Progenitor cell of endocrine pancreas (in vitro differentiated cells): ENCODE measurements at places on chromosomes 7 and 10.
A peak's percentile ranks its signal among the peaks of the same experiment; 100 is the strongest.

GRCh38 chr10:15439341-15439842 is 68.3 kb upstream of the FAM171A1 start:
- peaks cover 13% of the 10 kb centered on the region for H3K4me1 ChIP-seq
- H3K36me3 ChIP-seq, result no peaks in the 10 kb centered on the region
- DNase-seq, result no peak

- H3K4me3 ChIP-seq, result no peak overlapping the region
- no peaks in the 10 kb centered on the region for H3K36me3 ChIP-seq
- peaks cover 13% of the 10 kb centered on the region for H3K4me1 ChIP-seq
- H3K27me3 ChIP-seq, result no peaks in the 10 kb centered on the region
Measured at GRCh38 chr7:158411232-158411950, 176.2 kb downstream of the PTPRN2 start.

DNA sequence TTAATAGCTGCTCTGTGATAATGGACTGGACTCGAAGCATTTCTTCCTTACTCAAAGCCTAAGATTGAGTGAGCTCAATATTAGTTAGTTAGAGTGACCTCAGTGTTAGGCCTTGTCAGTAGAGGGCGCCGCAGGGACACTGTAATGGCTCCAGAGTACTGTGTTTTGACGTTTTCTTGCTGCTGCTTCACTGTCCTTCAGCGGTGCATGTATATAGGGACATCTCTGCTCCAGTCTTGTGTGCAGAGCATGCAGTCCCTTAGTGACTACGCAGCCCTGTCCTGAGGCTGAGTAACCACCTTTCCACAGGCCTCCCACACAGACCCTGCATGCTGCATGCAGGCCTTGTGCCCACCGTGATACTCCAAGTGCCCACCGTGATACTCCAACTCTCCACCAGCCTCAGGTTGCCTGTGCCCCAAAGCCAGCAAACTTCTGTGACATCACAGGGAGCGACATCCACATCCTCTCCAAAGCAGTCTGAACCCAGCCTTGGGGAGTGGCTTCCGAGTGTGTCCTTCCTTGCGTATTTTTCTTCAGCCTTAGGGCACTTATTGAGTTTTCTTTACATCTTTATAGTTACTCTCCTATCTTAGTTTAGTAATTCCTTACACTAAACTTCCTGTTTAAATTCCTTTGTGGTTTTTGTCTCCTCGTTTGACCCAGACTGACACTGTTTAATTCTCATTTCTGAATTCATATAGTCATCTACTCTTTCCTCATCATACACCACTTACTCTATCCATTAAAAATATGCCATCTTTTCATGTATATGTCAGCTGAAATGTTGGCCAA is 118.2 kb downstream of the JAZF1 start:
- peaks cover 8% of the 10 kb centered on the region for H3K4me1 ChIP-seq
- H3K4me3 ChIP-seq, result no peak overlapping the region
- H3K27me3 ChIP-seq, result no peaks in the 10 kb centered on the region
- peak; percentile 48 for DNase-seq

DNA sequence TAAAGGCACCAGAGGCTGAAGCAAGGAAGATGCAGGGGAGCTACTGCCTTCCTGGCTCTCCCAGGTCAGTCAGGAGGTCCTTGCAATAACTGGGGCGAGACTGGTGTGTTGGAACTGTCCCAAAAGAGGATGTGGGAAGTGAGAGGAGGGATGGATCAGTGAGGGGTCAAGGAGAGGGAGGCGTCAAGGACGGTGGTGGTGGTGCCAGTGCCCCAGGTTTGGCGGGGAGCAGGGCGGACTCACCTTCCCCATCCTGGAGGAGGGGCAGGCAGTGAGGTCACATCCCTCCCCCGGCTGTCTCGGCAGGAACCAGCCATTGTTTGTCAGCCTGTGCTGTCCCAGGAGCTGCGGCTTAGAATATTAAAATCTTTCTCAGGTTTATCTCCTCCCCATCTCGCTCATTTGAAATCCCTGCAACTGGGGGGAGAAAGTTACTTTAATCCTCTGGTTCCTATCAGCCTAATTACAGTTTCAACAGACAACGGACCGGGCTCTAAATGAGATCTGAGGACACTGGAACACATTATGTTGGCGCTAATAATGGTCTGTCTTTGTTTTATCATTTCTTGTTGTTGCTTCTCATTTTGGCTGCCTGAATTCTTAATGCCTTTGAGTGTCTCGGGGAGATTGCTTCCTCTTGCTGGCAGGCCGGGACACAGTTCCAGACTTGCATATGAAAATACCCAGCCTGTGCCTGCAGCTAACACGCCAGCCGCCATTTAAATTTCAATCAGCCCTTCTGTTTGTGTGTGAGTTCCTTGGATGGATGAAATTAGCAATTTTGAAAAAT is 387.5 kb downstream of the RPS24 start:
- H3K4me1 ChIP-seq, result peaks cover 11% of the 10 kb centered on the region
- H3K27me3 ChIP-seq, result peaks cover 24% of the 10 kb centered on the region
- no peak overlapping the region for H3K4me3 ChIP-seq
- H3K27ac ChIP-seq, result no peak overlapping the region
- no peaks in the 10 kb centered on the region for H3K36me3 ChIP-seq

DNA sequence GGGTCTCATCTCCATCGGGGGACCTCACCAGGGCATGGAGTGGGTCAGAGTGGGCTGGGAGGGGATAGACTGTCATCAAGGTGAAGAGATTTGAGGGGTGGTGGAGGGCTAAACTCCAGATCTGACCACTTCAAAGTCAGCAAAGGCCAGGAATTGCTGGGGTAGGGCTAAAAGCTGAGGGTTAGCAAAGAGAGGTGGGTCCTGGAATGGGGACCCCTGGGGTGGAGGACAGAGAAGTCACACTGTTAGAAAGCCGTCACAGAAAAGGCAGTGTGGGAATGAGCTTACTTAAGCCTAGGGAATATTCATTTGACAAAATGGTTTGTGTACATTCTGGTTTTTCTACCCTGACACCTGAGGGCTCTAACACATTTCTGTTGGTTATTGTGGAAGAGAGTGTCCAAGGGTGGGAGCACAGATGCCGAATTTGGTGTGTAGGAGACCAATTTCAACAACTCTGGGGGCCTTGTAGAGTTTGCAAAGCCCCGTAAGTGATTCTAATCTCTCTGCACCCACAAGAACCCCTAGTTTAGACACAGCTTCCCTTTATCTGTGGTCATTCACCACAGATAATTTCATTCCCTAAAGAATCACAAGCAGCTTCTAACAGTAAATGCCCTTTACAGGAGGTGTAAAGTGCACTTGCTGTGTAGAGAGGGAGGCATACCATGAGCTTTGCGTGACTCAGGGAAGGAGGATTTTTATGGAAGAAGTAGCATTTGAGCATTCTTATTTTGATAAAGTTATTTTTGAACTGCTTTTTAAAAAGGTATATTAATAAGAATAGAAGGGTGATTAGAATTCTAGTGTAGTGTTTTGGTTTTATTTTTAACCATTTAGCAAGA is 6.4 kb downstream of the FBH1 start:
- DNase-seq, result no peak
- peaks cover 13% of the 10 kb centered on the region for H3K4me1 ChIP-seq
- peak overlapping the region; percentile 62 for H3K27ac ChIP-seq
- no peaks in the 10 kb centered on the region for H3K27me3 ChIP-seq
- H3K4me3 ChIP-seq, result no peak overlapping the region
- peaks cover 26% of the 10 kb centered on the region for H3K36me3 ChIP-seq

GRCh38 chr7:2009541-2010001 is 223.2 kb downstream of the MAD1L1 start:
- H3K36me3 ChIP-seq, result peaks cover 6% of the 10 kb centered on the region
- DNase-seq, result no peak
- no peaks in the 10 kb centered on the region for H3K27me3 ChIP-seq
- H3K4me1 ChIP-seq, result no peaks in the 10 kb centered on the region
- no peak overlapping the region for H3K27ac ChIP-seq

GRCh38 chr10:97365761-97366351 is 31.3 kb upstream of the FRAT2 start:
- peaks cover 17% of the 10 kb centered on the region for H3K36me3 ChIP-seq
- H3K4me1 ChIP-seq, result no peaks in the 10 kb centered on the region
- no peak overlapping the region for H3K27ac ChIP-seq
- DNase-seq, result no peak
